ENCODE measurements at places on chromosomes 2 and 18.

- DNase-seq, result no peak
Measured at GRCh38 chr18:48721312-48721711, 182.5 kb downstream of the CTIF start.

GRCh38 chr2:33275689-33276444 lies 200.6 kb upstream of the RASGRP3 start:
- DNase-seq, result no peak

DNA sequence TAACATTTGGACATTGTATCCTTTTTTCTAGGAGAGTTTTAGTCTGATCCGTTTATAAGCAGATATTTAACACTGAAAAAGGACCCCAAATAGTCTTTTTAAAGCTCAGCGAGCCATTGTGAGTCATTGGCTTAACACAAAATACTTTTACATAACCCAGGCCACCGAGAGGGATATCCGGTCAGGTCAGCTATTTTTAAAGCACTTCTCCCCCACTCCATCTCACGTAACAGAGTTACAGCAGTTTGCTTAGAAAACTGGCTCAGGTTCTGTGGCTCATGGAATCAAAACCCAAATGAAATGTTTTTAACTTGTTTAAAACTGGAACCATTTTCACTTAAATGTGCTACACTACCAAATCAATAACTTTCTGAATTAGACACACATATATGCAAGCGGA lies 23.9 kb downstream of the COL4A3 start:
- no peak for DNase-seq

GRCh38 chr18:80035997-80036396 lies 1.8 kb downstream of the RBFA start:
- DNase-seq, result no peak

DNA sequence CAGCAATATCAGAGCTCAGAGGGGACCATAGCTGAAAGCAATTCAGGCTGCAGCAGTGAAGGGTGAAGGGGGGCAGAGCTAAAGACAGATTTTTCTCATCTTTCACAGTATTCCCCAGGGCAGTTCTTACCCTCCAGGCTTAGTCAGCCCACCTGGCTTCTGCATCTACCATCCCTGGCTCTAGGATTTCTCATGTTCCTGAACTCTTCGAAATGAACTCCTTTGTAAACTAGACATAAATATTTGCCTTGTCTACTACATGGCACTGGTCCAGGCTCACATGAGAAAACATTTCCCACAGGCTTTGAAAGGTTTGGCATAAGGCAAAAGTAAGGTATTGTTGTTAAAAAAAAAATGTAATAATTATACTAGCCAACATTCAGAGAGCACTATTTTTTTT lies 23.6 kb upstream of the NEB start:
- DNase-seq, result no peak
